ENCODE measurements at places on chromosomes 5 and 9.
A peak's percentile ranks its signal among the peaks of the same experiment; 100 is the strongest.

DNA sequence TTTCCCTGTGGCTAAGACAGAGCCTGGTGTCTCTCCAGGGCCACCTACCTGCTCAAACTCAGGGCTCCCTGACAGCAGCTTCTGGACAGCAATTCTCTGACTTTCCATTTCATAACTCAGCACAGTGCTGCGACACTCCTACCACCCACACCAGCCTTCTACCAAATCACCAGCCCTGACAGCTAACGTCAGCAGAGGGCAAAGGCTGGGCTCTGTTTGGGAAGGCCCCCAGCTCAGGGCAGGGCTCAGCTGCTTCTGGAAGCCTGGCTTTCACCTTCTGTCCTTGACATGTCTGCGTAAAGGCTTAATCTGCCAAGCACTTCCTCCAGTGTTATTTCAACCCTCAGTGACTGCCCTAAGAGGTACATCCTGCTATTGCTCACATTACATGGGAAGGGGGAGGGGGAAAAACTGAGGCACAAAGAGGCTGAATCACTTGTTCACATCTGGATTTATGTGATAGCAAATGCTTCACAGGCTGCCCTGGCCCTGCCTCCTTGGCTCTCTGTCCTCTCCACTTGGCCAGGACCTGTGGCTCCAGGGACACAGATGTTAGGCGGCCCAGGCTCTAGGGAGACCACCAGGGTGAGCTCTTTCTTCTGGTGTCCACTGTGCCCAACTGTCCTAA lies 102.5 kb upstream of the PANK3 start:
- no peak for DNase-seq

DNA sequence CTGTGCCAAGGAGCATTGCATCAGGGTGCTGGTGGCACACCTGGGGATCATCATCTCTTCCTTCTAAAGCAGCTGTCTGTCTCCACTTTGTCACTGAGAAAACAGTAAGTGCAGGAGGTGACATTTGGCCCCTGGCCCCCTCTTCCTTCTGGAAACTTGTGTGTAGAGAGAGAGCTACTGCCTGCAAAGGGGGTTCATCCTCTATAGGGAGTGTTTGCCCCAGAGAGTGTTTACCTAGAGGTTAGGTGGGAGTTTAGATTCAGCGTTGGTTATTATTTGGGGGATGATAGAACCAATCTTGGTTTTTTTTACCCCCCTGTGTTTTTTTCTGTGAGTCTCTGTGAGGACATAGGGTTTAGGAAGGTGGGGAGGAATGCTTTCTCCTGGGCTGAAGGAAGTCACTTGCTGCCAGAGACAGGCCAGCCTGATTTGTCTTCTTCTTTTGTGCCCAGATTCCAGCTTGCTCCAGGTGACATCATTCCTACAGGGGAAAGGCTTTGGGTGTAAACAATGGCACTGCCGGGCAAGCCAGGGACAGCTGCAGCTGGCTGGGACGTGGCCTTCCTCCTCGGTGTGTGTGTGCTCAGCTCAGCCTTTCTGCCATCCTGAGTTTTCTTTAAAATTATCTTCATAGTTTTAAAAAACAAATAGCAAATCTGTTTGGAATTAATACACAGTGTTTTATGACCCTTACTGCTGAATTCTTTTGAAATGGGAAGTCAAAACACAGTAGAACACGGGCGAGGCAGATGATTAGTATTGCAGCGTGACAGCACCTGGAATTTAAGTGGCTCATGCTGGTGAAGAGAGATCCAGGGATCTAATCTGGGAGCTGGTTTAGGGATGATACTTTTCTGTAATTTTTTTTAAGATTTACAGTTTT lies 24.5 kb downstream of the PRRC2B start:
- DNase-seq, result no peak

- DNase-seq, result no peak
Observed at GRCh38 chr9:78064075-78064474, 32.5 kb upstream of the GNAQ start.

DNA sequence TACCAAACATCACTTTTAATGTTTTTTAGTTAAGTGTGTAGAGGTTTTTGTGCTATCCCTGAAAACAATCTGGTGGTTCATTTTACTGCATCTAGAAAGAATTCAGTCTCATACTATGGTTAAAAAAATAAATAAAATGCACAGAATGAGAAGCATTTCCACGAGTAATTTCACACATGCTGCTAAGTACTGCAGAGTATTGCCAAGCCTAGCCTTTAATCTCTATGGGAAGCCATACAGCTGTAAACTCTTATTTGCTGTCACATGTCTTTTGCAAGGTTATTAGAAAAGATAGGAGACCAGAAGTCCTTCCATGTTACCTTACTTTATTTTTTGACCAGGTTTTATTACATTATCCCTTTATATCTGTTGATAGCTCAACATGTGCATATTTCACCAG lies 37.6 kb upstream of the MAN2A1 start:
- no peak for DNase-seq

DNA sequence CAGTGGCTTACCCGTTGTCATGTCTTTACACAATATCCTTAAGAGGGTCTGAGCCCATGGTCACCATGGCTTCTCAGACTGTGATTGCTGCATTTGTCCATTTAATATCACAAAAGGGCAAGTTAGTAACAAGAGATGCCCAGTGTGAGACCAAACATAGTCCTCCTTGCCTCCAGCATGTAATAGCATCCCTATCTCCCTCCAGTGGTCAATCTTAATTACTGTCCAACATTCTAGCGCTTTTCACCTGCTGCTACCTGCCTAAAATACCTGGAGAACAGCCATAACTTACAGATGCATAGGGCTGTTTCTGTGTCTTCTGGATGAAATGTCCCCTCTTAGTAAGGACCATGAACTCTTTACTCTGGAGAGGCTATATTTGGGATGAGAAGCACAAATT lies 267.2 kb upstream of the DAB2 start:
- DNase-seq, result no peak

GRCh38 chr5:142779163-142779840 lies 9.1 kb downstream of the ARHGAP26 start:
- no peak for DNase-seq

DNA sequence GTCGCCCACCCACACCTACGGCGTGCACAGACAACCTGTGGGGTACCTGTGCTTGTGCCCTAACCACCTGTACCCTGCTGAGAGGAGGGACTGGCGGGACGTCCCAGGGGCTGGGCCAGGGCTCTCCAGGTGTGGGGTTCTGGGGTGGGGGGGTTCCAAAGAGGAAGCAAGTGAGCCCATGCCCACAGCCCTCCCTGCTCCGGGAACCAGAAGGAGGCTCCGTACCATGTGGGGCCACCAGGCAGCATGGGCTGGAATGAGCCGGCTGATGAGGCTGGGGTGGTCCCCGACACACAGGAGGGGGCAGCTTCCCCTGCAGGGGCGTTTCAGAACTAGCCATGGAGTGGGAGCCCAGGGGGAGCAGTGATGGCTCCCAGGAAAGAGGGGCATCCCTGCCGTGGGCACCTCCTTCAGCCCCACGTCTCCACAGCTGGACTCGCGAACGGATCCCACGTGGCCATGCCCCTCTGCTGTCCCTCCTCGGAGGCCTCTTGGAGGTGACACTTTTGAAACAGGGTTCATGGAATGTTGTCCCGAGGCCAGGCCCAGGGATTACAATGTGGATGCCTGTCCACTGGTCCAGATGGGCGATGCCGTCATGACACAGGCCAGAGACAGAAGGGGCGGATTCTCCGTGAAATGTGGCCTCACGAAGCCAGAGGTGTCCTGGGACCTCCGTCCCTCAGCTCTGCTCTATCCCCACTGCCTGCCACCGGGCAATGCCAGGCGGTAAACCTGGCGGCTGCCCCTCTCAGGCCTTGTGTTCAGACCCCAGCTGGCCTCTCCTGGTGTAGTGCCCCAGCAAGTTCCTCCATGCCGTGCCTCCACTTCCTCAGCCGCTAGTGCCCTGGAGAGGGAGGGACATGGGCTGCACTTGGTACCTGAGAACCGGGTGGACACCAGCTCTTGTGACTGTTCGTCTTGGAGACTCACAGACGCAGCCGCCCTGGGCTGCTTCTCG lies 33.6 kb upstream of the IRX4 start:
- DNase-seq, result no peak

GRCh38 chr9:16410601-16411280 lies 459.7 kb downstream of the BNC2 start:
- DNase-seq, result no peak

DNA sequence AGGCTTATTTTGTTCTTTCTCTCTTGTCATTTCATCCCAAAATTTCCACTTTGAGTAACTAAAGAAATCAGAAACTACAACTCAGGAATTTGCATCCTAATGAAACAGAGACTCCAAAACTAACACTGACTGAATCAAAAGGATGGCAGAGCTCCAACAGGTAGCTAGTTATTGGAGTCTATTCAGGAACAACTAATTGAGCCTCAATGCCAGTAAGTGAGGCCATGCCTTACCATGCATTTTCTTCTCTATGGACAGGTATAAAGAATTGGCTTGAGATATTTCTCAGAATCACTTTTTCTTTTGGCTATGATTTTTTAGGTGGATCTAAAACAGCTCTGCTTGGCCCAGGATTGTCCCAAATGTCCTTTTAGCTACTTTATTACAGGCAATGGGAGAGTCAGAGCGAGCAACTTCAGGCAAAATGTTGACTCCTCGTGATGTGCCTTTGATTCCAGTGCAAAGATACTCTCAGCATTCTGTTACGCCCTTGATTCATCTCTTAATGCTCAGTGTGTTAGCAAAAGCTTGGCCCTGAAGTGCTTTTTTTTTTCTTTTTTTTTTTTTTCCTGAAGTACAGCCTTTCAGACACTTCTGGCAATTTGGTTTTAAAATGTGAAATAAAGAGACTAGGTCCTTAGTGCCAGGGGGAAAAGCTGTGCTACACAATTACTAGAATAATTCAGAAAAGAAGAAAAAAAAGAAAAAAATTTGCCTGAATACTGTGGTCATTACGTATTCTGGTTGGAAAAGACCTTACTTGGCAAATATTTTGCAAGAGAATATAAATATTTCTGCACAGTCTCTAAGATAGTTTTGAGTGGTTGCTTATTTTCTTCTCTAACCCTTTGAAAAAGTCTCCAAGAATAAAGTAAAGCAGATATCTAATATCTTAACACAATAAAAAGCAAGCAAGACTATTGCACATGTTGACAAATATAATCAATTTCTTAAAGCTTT lies 423.7 kb downstream of the ANXA1 start:
- no peak for DNase-seq

GRCh38 chr9:129836311-129837007 lies 1.2 kb downstream of the USP20 start:
- no peak for DNase-seq

DNA sequence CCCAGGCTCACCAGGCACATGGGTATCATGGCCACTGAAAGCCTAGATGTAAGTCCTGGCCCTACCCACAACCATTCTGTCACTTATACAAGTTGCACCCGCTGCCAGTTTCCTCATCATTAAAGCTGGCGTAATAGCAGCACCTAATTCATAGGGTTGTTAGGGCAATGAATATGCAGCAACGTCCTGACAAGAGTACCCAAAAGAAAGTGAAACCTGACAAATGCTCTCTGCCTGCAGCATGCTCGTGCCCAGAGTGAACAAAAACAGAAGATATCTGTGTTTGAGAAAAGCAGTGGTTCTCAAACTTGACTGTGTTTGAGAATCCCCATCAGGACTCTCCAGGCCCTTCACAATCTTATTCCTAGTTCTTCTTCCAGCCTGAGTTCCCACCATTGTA lies 632.4 kb downstream of the SEMA5A start:
- DNase-seq, result no peak

GRCh38 chr5:17355586-17356346 lies 138.3 kb downstream of the BASP1 start:
- no peak for DNase-seq

DNA sequence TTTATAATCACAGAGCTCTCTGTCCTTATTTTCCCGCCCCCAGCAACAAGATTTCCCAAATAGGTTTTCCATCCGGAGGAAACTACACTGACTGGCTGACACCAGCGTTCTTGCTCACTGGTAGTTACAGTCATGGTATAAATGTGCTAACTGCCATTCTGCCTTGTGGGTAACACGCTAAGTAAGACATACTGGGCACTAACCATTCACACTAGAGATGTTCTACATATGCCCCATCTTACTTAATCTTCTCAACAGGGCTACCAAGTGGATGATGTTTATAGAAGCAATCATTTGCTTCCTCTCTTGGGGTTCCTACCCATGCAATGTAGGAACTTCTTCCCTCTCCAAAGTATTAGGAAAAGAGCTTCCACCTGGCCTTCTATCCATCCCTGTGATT lies 111.5 kb downstream of the SUSD1 start:
- no peak for DNase-seq

DNA sequence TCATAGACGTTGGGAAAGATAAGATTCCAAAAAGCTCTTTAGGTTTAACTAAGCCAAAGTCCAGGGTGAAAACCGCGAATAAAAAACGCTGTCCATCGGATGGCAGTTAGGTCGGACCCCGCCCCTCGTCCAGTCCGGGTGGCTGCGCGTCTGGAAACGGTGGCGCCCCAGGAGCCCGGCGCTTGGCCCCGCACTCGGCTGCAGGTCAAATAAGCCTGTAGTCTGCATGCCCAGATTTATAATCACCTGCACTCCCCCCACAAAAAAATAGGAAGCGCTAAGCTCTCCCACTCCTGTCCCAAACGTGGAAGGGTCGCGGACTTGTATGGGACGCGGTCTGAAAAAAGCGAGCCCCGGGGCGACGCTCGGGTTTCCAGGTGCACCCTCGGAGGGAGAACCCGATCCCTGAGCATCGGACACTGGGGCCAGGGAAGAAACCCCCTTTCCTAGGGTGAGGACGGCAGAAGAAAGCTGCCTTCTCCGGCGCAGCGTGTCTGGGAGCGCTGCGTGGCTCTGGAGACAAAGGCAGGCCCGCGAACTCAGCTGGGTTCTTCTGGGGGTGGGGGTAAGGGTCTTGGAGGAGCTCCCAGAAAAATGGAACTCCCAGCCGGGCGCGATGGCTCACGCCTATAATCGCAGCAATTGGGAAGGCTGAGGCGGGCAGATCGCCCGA lies 923 bp upstream of the ZBTB5 start:
- DNase-seq, result peak; percentile 61

DNA sequence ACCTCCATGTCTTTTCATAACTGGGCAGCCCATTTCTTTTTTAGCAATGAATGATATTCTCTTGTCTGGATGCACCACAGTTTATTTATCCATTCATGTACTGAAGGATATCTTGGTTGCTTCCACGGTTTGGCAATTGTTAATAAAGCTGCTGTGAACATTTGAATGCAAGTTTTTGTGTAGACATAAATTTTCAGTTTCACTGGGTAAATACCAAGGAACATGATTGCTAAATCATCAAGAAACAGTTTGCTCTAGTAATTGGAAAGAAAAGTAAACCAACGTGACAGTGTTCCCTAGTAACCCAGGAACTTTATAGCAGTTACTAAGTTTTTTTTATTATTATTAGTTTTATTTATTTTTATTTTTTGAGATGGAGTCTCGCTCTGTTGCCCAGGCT lies 100.4 kb downstream of the VPS13A start:
- DNase-seq, result no peak

GRCh38 chr9:126383406-126384046 lies 56.9 kb downstream of the MVB12B start:
- no peak for DNase-seq

- DNase-seq, result no peak
Observed at GRCh38 chr9:14423815-14424261, 109.9 kb upstream of the NFIB start.

DNA sequence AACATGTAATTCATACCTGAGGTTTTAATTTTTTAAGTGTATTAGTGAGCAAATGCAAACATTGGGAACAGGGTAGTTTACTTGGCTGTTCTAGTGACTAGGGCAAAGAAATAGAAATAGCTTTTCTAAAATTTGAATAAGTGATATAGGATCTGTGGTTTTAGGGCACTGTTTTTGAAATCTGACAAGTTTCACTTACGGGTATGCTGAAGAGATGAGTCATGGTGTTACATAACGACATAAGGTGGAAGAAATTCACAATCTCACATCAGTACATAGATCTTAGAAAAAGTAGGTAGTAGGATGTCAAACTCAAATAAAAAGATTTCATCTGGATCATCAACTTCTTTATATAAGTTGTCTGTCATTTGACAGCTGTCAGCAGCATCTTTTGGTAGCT lies 772.3 kb downstream of the MAT2B start:
- no peak for DNase-seq
